ENCODE measurements at places on chromosomes 1 and 21. TPM values are rescaled to one million over a fixed set of nuclear protein-coding genes. Genes with fewer than 3 reads are reported as not detected.

GRCh38 chr1:59315529-59316463 lies 18.9 kb downstream of the FGGY start:
- no peak for DNase-seq

- no peak for DNase-seq
These were observed 48.4 kb downstream of the FAAP20 start for GRCh38 chr1:2145946-2146835.

DNA sequence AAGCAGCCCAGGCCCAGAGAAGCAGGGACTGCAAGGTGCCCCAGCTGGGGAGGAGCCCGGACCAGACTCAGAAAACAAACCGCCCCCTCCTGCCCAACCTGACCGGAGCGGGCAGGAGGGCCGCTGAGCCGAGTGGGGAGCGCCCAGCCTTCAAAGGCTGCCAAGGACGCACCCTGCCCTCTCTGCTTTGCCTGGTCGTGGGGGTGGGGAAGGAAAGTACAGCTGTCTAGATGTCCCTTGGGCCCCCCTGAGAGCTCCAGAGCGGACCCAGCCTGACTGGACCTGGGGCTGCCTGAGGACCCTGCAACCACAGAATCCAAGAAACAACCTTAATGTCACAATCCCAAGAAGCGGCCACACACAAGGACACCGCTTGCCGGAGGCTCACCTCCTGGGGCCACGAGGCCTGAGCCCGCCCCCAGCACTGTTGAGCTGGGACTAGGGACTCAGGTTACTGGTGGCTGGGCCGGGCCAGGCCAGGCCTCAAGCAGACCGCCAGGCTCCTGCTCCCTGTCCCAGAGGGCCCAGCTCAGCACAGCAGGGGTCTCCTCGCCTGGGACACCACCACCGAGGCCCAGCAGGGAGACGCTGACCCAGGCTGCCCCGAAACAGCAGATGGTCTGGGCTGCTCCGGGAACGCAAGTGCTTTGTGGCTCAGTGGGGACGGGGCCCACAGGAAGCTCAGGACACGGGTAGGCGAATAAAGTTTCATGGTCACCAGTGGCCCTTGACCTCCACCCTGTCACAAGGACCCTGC lies 1.4 kb downstream of the DVL1 start:
- no peak for DNase-seq

Gene C1orf52
- 67.3 TPM for total RNA-seq

Gene CDKN2C
- 21.9 TPM for total RNA-seq

Gene UTS2
- 3.9 TPM for total RNA-seq

Measured in natural killer cell (primary cell).